ENCODE measurements at places on chromosomes 6 and 20.

GRCh38 chr20:46962452-46963195 lies 68.0 kb downstream of the EYA2 start:
- DNase-seq, result peak; percentile 39

GRCh38 chr6:44833248-44833647 lies 445.7 kb downstream of the CDC5L start:
- no peak for DNase-seq

- peak; percentile 12 for DNase-seq
These were observed 324.7 kb upstream of the JARID2 start for GRCh38 chr6:14921170-14921569.

DNA sequence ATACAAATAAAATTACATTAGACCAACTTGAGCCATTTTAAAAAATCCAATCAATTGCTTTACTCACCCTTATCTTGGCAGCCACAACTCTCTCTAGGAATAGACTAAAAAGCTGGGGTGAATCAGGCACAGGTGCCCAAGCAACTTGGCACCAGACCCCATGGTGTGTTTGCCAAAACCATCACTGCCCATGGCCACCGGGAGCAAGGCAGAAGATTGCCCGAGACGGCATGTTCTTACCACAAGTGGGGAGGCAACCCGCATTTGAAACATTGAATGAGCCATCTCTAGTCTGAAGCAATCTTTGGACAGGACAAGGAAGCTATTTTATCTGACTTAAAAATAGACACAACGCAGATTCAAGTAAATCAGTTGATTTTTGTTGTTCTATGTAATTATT lies 69.0 kb downstream of the SMLR1 start:
- no peak for DNase-seq

GRCh38 chr6:127907960-127908640 lies 7.2 kb upstream of the THEMIS start:
- no peak for DNase-seq

DNA sequence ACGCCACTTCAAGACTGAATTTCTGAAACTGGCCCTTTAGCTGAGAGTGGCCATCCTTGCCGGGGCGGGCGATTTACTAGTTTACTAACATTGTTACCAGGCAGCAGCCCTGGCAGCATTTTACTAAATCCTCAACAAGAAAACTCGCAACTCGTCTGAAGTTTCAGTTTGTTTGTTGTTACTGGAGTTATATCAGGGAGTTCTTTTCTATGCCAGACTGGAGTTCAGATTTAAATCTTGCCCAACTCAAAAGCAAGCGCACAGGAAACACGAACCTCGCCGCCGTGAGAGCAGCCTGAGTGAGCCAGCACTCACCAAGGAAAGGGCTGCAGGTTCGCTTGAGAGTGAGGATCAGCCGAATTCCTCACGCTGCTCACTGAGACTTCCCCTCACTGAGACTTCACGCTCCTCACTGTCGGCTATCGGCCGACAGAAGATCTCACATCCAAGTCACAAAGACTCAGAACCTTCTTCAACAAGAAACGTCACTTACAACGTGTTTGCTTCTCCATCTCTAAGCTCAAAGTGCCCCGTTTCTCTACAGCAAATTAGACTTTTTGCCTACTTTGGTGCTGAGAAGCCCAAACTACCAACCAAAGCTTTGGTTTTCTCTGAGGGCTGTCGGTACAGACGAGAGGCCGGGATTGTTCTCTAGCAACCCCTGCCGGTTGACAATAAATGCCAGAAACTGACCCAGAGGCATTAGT lies 78.9 kb downstream of the OLIG3 start:
- DNase-seq, result peak; percentile 53

DNA sequence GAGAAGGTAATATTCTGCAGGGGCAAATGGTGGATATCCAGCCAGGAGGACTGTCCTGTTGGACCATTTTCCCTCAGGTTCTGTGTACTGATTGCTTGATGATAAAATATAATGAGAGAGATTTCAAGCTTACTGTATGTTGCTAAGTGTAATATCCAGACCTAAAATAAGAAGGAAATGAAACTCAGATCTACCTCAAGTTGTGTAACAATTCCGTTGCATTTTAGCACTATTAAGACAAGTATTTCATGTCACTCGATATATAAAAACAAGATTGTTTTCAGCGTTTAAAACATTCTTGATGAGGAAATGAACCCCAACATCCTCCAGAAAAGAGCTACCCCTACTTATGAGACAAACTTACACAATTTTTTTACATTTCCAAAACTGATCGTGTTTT lies 57.2 kb downstream of the RGS17 start:
- no peak for DNase-seq

- DNase-seq, result no peak
These were observed 128.9 kb upstream of the NAA20 start for GRCh38 chr20:19888269-19888671.

DNA sequence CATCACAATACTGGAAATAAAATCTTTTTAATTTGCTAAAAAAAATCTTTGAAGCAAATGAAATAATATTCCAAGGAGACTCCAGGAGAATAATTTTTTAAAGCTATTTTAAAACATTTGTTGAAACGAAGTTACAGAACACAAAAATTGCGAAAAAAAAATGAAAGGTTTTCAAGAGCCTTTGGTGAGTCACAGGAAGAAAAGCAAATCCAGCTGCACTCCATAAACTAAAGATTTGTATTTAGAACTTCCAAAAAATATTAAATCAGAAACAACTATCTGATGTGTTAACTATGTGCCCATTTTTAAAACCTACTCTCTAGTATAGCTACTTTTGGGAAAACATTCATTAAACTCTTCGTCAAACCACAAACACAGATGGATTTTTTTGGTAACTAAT lies 23.6 kb downstream of the PDSS2 start:
- DNase-seq, result peak; percentile 54

DNA sequence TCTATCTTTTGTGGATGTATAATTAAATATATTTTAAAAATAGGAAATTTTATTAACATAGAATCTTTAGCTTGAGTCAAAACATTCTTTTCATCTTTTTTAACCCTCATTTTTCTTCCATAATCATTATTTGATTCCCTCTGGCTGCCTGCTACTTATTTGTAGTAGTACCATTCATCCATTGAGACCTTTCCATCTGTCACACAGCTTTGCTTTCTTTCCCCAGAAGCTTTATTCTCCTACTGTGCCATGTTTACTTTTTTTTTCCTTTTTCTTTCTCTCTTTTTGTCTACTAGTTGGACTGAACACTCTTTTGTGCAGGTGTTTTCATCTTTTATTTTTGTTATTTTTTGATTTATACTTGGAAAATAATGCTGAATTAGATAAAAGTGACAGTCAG lies 522.6 kb upstream of the MMS22L start:
- DNase-seq, result no peak

- DNase-seq, result no peak
These were observed 3.1 kb upstream of the INSM1 start for GRCh38 chr20:20364593-20365479.

- no peak for DNase-seq
These were observed 227.4 kb downstream of the C6orf118 start for GRCh38 chr6:165081944-165082532.

Measured in IMR-90 (cell line).